GM23338 (cell line): ENCODE measurements at places on chromosomes 3 and 15.

GRCh38 chr3:34072297-34072696 is 273.9 kb downstream of the PDCD6IP start:
- no peak for DNase-seq

DNA sequence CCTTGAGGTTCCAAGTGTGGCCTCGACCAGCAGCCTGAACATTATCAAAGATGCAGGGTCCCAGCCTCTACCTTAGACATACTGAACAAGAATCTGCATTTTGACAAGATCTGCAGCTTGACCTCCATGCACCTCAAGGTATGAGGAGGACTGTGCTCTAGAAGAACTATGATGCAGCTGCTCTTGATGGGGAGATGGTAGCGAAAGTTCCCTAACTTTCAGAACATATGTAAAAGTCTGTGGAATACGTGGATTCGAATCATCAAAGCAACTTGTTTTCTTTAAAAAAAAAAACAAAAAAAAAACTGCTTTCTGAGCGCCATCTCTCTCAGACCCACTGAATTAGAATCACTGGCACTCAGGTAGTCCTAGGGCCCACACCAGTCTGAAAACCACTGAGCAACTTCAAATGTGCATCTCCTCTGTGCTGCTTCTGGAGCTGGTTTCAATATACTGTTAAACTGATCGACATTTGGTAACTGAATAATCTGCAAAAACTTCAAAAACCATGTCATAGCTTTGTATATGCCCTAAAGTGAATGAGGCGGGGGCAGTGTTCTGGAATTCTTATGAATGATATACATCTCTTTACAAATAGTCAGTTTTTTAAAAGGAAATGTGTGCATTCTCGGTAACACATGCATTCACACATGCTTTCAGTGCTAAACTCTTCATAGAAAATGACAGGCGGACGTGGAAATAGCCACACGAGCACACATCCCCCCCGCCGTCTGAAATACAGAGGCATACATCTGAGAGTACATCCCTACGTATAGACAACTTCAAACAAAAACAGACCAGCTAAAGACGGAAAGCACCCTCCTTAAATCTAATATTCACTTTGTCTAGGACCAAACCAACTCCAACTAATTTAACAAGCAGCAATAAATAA is 128.8 kb downstream of the FOXP1 start:
- no peak for DNase-seq

DNA sequence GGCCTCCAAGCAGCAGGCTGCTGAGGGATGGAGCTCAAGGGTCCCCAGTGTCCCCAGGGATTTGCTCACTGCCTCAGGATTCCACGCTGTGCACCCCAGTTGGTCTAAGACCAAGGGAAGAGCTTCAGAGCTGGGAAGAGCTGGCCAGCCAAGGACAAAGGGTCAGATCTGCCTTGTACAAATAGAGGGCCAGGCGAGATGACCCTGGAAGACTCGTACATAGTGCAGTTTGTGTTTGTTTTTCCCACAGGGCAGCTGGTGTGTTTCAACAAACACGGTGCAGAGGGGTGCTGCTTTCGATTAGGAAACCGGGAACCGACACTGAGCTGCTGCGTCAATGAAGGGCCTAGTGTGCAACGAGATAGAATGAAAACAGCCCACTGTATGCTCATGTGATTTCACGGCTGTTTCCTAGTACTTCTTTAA is 56.1 kb upstream of the TRPM1 start:
- DNase-seq, result no peak

DNA sequence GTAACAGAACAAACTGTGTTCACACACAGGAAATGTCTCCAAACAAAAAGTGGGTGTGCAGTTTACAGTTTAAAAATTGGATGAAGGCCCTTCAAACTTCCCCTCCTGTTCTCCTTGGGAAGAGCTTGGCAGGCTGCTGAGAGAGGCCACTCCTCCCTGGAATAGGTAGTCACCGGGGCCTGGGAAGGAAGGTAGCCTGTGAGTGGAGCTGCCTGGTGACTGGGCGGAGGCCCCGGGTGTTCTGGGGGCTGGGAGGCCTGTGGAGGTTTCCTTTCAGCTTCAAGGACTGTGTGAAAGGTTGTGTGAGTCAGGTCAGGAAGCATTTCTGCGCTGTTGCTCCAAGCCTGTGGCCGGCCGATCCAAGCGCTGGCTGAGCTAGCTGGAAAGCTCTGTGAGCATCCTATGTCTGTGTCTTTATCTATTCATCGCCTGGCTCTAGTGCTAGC is 14.1 kb downstream of the SLCO3A1 start:
- peak; percentile 35 for DNase-seq

DNA sequence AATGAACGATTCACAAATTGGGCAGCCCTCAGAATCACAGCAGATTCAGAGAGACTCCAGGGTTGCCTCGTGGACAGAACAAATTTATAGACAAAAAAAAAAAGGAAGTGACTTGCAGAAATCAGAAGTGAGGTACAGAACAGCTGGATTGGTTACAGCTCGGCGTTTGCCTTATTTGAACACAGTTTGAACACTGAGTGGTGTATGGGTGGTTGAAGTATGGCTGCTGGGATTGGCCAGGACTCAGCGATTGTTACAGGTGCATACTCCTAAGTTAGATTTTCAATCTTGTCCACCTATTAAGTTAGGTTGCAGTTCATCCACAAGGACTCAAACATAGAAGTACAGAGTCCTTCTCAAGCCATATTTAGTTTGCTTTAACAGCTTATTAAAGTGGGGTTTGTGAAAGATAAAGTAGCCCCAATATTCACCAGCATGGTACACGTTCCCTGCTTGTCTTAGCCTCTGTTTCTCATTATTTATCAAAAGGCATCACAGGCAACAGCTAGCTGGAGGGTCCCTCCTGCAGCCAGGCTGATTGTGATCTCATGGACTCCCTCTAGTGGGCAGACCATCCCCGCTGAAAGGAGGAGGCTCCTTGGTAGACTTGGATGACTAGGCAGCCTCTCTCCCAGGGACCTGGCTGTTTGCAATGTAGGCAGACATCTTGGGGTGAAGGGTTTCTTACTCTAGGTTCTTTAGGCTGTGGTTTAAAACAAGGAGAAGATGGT is 17.6 kb upstream of the ALDH1L1 start:
- DNase-seq, result peak; percentile 88

DNA sequence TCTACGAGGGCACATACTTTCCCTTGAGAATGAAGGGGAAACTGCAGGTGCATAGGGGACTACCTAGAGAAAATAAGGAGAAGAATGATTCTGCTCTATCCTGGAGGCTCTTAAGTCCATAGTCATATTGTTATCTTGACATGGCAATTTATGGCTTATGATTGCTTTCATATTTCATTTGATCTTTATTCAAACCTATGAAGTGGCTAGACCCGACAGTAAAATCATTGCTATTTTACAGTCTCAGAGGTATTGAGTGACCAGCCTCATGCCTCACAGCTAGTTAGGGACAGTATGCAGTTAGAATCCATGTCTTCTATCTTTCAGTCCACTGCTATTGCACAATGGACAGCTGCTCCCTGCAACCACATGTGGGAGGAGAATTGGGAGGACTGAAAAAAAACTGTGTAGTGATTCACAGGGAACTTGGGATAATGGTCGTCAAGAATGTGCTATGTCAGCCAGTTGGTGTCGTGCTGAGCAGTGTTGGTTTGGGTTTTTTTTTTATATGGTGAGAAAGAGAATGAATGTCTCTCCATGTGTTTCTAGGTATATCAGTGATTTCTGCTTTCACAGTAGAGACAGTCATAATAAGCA is 63.2 kb upstream of the SPPL2A start:
- DNase-seq, result peak; percentile 3

- no peak for DNase-seq
Observed at GRCh38 chr3:4139462-4140140, 163.6 kb upstream of the SETMAR start.

GRCh38 chr3:124699686-124700396 is 30.4 kb upstream of the UMPS start:
- no peak for DNase-seq

DNA sequence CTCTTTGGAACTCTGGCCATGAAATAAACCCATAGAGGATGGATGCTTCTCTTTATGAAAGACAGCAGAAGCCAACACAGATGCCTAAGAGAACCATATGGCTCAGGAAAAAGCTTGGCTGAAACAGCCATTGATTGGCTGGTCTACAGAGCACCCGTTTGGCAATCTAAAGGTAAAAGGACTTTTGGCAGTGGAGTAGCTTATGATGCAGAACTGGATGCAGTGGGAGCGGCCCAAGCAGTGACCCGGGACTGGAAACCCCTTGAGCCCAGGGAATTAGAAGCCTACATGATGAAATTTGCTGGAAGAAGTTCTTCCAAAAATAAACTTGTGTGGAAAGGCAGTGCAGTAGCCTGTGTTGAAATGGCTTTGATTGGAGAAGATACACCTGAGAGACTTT is 360.2 kb downstream of the NR2F2 start:
- DNase-seq, result no peak

DNA sequence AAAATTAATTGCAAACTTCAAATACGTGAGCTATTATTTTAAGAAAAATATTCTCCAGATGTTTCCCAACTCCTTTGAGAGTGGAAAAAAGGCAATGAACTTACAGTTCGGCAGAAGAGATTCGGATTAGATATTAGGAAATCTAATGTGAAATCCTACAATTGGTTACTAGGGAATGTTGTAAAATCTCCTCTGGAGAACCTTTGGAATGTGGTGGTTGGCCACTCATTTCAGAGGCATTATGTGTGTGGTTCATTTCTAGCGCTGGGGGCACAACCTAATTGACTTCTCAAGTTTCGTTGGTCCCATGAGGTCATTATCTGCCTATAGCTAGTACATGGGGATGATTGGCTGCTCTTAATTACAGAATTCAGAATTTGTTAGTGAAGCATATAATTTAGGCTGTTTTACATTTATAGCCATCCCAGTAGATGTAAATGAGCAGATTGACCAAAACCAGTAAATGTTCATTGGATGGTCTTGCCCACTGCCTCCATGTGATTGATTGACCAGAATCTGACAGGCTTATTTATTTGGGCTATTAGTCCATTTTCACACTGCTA is 34.6 kb upstream of the CMSS1 start:
- no peak for DNase-seq

- DNase-seq, result no peak
Observed at GRCh38 chr15:28881600-28881999, 4.2 kb upstream of the APBA2 start.

GRCh38 chr3:71430941-71431552 is 152.5 kb downstream of the FOXP1 start:
- DNase-seq, result no peak

DNA sequence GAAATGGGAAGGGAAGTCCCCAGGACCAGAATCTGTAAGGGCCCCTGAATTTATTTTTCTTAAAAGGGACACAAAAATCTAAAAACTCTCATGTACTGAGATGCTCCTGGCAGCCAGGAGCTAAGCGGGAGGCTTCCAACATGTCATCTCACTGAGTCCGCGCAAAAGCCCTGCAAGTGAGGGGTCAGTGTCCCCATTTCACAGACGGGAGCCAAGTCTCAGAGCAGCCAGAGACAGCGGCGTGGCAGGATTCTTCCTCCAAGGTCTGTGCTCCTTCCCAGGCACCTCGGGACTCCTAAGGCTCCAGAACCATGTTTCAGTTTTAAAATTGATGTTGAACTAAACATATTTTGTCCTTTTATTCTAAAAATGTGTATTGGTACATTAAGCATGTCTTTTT is 114.8 kb downstream of the ADCY5 start:
- DNase-seq, result no peak

GRCh38 chr3:3745693-3746092 is 53.5 kb upstream of the LRRN1 start:
- no peak for DNase-seq

GRCh38 chr3:24838533-24838932 is 343.9 kb upstream of the THRB start:
- no peak for DNase-seq

DNA sequence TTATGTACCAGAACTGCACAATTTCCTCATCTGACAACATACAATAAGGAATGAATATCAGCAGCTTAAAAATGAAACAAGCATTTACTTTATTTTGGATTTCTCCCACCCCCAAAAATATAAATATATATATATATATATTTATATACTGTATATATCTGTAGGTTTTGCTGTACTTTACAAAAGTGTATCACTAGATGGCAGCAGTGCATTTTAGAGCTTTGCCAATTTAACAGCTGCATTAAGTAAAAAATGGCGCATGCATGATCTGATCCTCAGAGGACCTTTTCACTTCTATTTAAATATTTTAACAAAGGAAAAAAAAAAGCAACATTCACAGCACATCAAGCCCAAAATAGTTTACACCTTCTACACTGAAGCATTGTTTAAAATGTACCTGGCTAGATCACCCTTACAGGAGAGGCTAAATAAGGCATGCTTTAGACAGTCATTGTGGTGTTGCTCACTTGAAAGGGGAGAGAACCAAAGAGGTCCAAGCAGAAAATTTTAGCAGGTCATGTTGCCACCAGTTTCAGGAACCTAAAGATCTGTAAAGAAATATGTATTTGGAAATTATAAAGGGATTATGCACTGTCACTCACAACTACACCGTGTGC is 72.6 kb downstream of the NPTN start:
- peak; percentile 77 for DNase-seq

GRCh38 chr15:63023351-63023945 is 19.1 kb upstream of the TPM1 start:
- no peak for DNase-seq

DNA sequence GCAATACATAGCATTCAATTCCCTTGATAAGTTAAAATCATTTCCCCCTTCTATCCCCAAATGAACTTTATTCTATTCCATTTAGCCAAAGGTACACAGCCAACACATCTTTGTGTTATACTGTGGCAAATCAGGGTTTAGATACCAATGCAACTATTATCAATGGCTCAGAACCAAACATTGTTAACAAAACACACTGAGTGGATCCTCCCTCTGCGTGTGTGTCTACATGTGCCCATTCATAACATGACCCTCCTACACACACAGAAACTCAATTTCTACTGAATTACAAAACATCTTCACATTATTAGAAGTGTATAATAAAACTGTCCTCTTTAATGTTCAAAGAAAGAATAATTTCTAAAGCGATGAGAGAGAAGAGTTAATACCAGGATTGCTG is 1.3 kb downstream of the TTBK2 start:
- DNase-seq, result no peak

DNA sequence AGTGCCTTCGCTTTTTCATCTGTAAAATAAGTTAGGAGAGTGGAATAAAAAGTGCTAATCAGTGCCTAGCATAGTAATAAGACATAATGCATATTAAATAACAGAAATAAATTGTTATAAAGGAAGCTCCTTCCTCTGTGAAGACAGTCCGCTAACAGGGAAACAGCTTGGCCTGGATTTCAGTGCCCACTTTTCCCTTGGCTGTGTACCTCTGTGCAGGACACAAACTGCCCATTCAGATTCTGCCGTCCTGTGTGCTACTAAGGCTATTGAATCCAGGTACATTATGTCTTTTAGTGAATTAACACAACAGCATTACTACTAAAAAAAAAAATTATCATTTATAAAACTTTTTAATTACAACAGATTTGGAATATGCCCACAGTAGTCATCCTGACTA is 90.7 kb downstream of the TBL1XR1 start:
- DNase-seq, result no peak

GRCh38 chr15:58864602-58865424 is 68.7 kb downstream of the SLTM start:
- DNase-seq, result peak; percentile 80

GRCh38 chr3:106440672-106441071 is 571.9 kb upstream of the CBLB start:
- DNase-seq, result no peak
